Activated CD4-positive, alpha-beta T cell treated with anti-CD3 and anti-CD28 coated beads for 36 hours (primary cell): ENCODE measurements at places on chromosomes 12 and 14.
A peak's percentile ranks its signal among the peaks of the same experiment; 100 is the strongest.

DNA sequence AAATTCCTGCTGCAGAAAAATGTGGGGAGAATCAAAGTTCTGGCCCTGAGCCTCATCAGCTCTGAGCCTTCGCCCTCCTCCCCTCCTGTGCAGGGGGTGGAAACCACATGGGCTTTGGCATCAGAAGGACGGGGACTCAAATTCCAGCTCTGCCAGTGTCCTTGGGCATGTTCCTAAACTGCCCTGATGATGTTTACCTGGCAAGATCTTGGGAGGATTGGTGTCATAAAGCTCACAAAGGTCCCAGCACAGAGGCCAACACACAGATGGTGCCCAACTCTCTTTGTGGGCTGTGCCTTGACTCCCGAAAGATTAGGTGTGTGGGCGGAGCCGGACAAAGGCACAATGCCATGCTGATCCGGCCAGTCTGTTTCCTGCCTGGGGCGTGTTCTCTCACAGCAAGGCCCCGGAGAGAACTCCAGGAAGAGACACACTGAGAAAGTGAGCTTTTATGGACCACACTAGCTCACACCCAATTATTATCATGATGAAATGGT lies 20.5 kb upstream of the CLMN start:
- H3K27ac ChIP-seq, result no peak overlapping the region
- no peak for DNase-seq
- H3K36me3 ChIP-seq, result no peaks in the 10 kb centered on the region
- H3K4me3 ChIP-seq, result no peak overlapping the region
- no peaks in the 10 kb centered on the region for H3K4me1 ChIP-seq

- peaks cover 36% of the 10 kb centered on the region for H3K36me3 ChIP-seq
- no peak overlapping the region for H3K4me3 ChIP-seq
- no peak for DNase-seq
- no peaks in the 10 kb centered on the region for H3K4me1 ChIP-seq
- no peaks in the 10 kb centered on the region for H3K27me3 ChIP-seq
Measured at GRCh38 chr12:45388545-45388944, 172.7 kb downstream of the ANO6 start.

DNA sequence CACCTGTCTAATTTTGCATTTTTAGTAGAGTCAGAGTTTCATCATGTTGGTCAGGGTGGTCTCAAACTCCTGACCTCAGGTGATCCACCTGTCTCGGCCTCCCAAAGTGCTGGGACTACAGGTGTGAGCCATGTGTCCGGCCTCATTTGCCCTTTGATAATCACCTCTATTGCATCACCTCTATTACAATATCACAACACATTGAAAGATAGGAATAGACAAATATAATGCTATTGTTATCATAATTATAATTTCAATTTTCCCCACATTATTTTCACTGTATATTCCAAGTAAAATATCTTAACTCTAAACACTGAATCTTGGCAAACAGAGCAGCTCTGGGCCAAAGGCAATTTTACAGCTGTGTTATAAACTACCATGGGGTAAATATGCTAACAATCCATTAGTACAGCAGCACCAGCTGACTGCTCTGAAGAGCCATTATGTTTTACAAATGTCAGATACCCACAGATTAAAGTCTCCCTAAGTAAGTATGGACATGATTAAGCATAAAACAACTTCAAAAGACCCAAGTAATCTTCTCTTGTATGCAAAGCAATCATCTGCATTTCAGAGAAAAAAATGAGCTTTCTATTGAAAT lies 173.2 kb downstream of the MED13L start:
- DNase-seq, result no peak
- H3K27ac ChIP-seq, result no peak overlapping the region
- H3K4me1 ChIP-seq, result peaks cover 31% of the 10 kb centered on the region
- H3K27me3 ChIP-seq, result no peaks in the 10 kb centered on the region

GRCh38 chr14:34087571-34087970 lies 136.7 kb upstream of the EGLN3 start:
- DNase-seq, result no peak
- H3K4me1 ChIP-seq, result no peaks in the 10 kb centered on the region
- no peaks in the 10 kb centered on the region for H3K36me3 ChIP-seq
- H3K4me3 ChIP-seq, result no peak overlapping the region

- H3K36me3 ChIP-seq, result peaks cover 39% of the 10 kb centered on the region
- H3K4me3 ChIP-seq, result no peak overlapping the region
- peaks cover 75% of the 10 kb centered on the region for H3K4me1 ChIP-seq
- DNase-seq, result no peak
Measured at GRCh38 chr14:61358554-61359226, 37.3 kb downstream of the PRKCH start.

DNA sequence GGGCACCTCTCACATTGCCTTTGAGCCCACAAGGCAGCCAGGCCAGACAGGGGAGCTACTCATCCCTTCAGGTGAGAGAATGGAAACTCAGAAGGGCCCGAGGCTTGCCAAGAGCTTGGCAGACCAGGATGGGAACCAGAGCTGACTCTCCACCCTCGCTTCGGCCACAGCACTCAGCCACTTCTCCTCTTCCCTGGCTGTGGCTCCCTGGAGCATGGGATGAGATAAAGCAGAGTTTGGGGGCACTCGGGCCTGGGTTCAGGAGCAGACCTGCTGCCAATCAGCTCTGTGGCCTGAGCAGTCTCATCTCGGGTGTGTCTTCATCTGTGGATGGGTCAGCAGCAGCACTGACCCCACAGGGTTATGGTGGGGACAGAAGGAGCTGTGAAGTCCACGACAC lies 20.0 kb upstream of the CCDC85C start:
- H3K27ac ChIP-seq, result no peak overlapping the region
- no peak overlapping the region for H3K4me3 ChIP-seq
- DNase-seq, result no peak
- H3K4me1 ChIP-seq, result peaks cover 1% of the 10 kb centered on the region
- H3K36me3 ChIP-seq, result no peaks in the 10 kb centered on the region

- H3K36me3 ChIP-seq, result peaks cover 14% of the 10 kb centered on the region
- peaks cover 13% of the 10 kb centered on the region for H3K4me1 ChIP-seq
- no peak overlapping the region for H3K4me3 ChIP-seq
Measured at GRCh38 chr14:96574633-96575632, 72.8 kb downstream of the PAPOLA start.

- no peak overlapping the region for H3K4me3 ChIP-seq
- no peaks in the 10 kb centered on the region for H3K27me3 ChIP-seq
- H3K4me1 ChIP-seq, result no peaks in the 10 kb centered on the region
- peaks cover 27% of the 10 kb centered on the region for H3K36me3 ChIP-seq
- peak; percentile 24 for DNase-seq
- no peak overlapping the region for H3K27ac ChIP-seq
Measured at GRCh38 chr14:75022655-75023054, 19.9 kb downstream of the EIF2B2 start.

DNA sequence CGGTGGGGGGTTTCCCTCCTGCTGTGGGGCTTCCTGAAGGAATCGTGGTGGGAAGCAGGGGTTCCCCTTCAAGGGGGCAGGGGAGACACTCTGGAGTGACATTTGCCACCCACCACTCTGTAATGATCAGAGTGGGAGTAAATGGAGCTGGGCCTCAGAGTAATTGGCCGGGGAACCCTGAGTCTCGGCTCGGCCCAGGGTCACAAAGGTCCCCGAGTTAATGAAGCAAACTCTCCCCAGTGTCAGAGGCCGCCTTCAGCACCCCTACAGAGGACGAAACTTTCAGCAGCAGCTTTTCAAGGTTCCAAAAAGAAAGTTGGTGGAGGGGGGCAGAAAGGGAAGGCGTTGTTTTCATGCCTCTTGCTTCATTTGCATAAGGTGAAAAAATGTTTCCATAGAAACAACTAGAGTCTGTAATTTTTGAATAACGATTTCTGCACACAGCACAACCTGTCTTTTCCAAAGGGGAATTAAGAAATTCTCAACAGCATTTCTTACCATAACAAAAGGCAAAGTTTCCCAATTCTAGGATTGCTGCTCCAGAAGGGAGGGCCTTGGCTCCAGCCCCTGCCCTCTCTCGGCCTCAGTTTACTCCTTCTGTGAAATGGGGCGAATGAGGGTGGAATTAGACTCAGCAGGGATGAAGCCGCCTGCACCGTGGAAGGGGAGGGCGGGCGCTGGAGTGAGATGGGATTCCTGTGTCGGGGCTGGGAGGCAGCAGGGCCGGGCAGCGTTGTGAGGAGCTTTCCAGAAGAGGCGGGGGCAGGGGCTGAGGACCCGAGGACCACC lies 67.0 kb upstream of the BEGAIN start:
- no peaks in the 10 kb centered on the region for H3K36me3 ChIP-seq
- H3K4me3 ChIP-seq, result no peak overlapping the region
- H3K4me1 ChIP-seq, result peaks cover 7% of the 10 kb centered on the region
- DNase-seq, result no peak
- no peak overlapping the region for H3K27ac ChIP-seq

GRCh38 chr12:76420222-76420621 lies 72.0 kb upstream of the BBS10 start:
- peaks cover 9% of the 10 kb centered on the region for H3K36me3 ChIP-seq
- H3K27ac ChIP-seq, result no peak overlapping the region
- H3K4me1 ChIP-seq, result peaks cover 26% of the 10 kb centered on the region
- no peak overlapping the region for H3K4me3 ChIP-seq

GRCh38 chr14:58298477-58299400 lies at the start of gene ARID4A:
TSS of gene ARID4A (plus strand) at chr14:58298555. CDS start at chr14:58299855, 1,300 bp downstream.
- DNase-seq, result peak; percentile 89
- no peak within 1 kb of the TSS for H3K27ac ChIP-seq
- peaks cover 35% of the 10 kb centered on the region for H3K36me3 ChIP-seq
- H3K4me3 ChIP-seq, result no peak within 1 kb of the TSS
- peaks cover 31% of the 10 kb centered on the region for H3K4me1 ChIP-seq

DNA sequence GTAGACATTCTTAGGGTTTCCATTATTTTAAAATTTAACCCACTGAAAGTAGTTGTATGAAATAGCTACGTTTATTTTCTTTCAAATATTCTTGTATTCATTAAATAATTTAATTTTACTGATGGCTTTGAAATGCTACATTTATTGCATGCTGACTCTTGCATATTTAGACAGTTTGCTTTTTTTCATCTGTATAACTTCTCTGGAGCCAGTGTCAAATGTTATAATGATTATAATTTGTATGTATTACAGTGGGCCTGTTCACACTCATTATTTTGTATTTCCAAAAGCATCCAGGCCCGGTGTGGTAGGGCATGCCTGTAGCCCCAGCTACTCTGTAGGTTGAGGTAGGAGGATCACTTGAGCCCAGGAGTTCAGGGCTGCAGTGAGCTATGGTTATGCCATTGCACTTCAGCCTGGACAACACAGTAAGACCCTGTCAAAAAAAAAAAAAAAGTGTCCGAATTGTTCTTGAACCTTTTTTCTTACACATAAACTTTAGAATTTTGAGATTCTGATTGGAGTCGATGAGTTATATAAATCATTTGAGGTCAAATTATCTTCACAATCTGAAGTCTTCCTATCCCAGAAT lies 905 bp downstream of the ZNF84 start:
- H3K27me3 ChIP-seq, result no peaks in the 10 kb centered on the region
- peaks cover 10% of the 10 kb centered on the region for H3K4me1 ChIP-seq
- DNase-seq, result no peak
- peak overlapping the region; percentile 94 for H3K27ac ChIP-seq
- peak overlapping the region; percentile 85 for H3K4me3 ChIP-seq

DNA sequence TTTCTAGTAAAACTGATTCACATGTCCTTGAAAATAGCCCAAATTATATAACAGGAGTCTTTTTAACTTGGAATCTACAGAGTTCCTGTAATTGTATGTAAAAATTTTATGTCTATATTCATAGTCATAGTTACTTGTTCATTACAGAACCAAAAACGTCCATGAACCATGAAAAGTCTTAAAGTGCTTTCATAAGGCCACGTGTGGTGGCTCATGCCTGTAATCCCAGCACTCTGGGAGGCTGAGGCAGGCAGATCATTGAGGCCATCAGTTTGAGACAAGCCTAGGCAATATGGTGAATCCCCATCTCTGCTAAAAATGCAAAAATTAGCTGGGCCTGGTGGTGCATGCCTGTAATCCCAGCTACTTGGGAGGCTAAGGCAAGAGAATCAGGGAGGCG lies 48.4 kb downstream of the GALNT4 start:
- DNase-seq, result no peak
- no peak overlapping the region for H3K27ac ChIP-seq
- H3K4me1 ChIP-seq, result peaks cover 29% of the 10 kb centered on the region
- no peak overlapping the region for H3K4me3 ChIP-seq

DNA sequence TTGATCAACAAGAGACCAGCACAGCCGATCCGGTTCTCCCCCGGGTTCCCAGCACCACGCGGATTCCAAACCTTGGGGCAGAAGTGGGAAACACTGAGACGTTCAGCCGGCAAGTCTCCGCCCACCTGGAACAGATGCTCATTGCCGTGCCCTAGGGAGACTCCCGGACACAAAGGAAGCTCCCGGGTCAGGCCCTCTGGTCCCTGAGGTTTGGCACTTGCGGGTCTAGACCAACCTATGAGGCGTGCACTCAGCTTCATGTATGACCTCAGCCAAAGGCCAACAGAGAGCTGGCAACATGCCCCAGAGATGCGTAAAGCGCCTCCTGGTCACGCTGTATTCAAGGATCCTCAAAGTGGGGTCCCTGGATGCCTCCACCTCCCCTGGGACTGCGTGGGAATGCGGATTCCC lies 2.5 kb downstream of the RIMBP2 start:
- no peak for DNase-seq
- no peak overlapping the region for H3K4me3 ChIP-seq
- H3K27me3 ChIP-seq, result peaks cover 52% of the 10 kb centered on the region
- H3K27ac ChIP-seq, result no peak overlapping the region

- no peak for DNase-seq
- H3K36me3 ChIP-seq, result no peaks in the 10 kb centered on the region
- no peak overlapping the region for H3K4me3 ChIP-seq
- H3K27me3 ChIP-seq, result no peaks in the 10 kb centered on the region
- peaks cover 3% of the 10 kb centered on the region for H3K4me1 ChIP-seq
Measured at GRCh38 chr14:38994731-38995130, 108.3 kb downstream of the SEC23A start.
